ENCODE measurements at places on chromosomes 16 and 17. TPM values are rescaled to one million over a fixed set of nuclear protein-coding genes. Genes with fewer than 3 reads are reported as not detected.
A peak's percentile ranks its signal among the peaks of the same experiment; 100 is the strongest.

DNA sequence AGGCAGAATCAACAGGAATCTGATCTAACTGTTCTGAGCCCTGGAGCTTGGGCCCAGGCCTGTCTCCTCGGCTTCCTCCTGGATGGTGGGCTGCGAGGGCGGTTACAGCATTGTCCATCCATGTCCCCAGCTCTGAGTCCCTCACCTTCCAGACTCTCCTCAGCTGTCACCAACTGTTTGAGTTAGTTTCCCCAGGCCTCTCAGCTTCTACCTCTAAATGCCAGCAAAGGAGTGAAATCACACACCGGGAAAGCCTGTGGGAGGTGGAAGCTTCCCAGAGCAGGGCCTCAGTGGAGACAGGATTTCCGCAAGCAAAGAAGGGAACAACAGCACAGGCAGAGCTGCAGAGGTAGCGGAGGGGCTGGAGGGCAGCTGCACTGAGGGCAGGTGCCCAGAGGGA lies 9.4 kb upstream of the PRPSAP2 start:
- H3K36me3 ChIP-seq, result no peaks in the 10 kb centered on the region
- H3K4me1 ChIP-seq, result no peaks in the 10 kb centered on the region
- no peak overlapping the region for H3K4me3 ChIP-seq
- H3K27me3 ChIP-seq, result no peaks in the 10 kb centered on the region
- DNase-seq, result no peak

- peaks cover 40% of the 10 kb centered on the region for H3K4me1 ChIP-seq
- no peaks in the 10 kb centered on the region for H3K36me3 ChIP-seq
- no peak overlapping the region for H3K4me3 ChIP-seq
- DNase-seq, result no peak
- no peaks in the 10 kb centered on the region for H3K27me3 ChIP-seq
- no peak overlapping the region for H3K27ac ChIP-seq
Observed at GRCh38 chr16:85317704-85318103, 205.4 kb upstream of the CIBAR2 start.

Gene SMCR8
- 11.3 TPM for total RNA-seq

DNA sequence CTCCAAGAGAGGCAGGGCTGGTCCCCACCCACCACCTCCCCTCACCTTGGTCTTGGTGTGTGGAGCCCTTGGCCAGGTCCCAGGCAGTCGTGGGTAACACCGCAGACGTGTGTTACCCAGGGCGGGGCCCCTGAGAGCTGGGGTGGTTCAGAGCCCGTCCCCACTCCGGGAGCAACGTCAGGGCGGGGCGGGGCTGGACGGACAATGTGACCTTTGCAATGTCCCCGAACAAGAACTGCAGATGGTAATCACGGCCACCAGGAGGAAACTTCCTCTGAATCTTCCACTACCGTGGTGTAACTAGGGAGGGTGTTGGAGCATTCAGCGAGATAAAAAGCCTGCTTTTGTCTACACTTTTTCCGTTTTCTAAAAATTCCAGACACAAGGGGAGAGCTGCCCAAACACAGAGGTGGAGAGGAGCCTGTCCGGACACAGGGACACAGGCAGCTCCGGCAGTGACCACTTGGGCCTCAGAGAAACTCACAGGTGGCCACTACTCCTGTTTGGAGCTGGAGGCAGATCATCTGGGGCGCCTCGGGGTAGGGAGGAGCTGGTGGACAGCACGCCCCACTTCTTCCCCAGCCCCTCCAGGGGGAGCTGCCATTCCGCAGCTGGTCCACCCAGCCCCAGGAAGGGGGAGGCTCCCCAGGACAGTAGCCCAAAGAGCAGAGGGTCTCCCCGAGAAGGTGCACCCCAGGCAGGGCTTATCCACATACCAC lies 14.2 kb upstream of the SLC38A10 start:
- peak overlapping the region; percentile 81 for H3K27ac ChIP-seq
- H3K36me3 ChIP-seq, result no peaks in the 10 kb centered on the region
- peak; percentile 93 for DNase-seq
- H3K4me3 ChIP-seq, result peak overlapping the region; percentile 45
- H3K27me3 ChIP-seq, result no peaks in the 10 kb centered on the region

- no peaks in the 10 kb centered on the region for H3K27me3 ChIP-seq
- peaks cover 11% of the 10 kb centered on the region for H3K36me3 ChIP-seq
- no peak overlapping the region for H3K4me3 ChIP-seq
- H3K4me1 ChIP-seq, result peaks cover 56% of the 10 kb centered on the region
- no peak overlapping the region for H3K27ac ChIP-seq
Observed at GRCh38 chr16:3147046-3147756, 12.4 kb downstream of the ZNF213 start.

DNA sequence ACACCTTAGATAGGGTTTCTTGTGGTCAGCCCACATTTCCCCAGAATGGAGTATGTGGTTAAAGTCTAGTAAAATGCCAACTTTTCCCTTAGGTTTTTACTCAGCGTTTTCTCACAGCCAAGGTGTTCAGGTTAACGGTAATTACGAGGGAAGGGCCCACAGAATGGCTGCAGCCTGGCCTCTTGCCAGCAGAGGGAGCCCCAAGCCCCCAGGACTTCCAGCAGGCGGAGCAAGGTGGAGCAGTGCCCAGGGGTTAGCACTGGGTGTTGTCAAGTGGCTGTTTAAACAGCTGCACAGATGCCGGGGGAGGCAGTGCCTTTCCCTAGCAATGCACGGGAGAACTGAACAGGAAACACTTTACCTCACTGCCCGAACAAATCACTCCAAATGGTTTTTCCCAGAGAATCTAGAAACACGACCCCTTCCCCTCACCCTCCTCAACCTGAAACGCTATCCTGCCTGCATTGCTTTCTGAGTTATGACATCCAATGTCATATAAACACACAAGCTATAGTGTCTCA lies 6.6 kb downstream of the PHB1 start:
- DNase-seq, result peak; percentile 68
- no peaks in the 10 kb centered on the region for H3K27me3 ChIP-seq
- H3K4me3 ChIP-seq, result no peak overlapping the region
- H3K4me1 ChIP-seq, result no peaks in the 10 kb centered on the region
- H3K27ac ChIP-seq, result no peak overlapping the region
- peaks cover 100% of the 10 kb centered on the region for H3K36me3 ChIP-seq

DNA sequence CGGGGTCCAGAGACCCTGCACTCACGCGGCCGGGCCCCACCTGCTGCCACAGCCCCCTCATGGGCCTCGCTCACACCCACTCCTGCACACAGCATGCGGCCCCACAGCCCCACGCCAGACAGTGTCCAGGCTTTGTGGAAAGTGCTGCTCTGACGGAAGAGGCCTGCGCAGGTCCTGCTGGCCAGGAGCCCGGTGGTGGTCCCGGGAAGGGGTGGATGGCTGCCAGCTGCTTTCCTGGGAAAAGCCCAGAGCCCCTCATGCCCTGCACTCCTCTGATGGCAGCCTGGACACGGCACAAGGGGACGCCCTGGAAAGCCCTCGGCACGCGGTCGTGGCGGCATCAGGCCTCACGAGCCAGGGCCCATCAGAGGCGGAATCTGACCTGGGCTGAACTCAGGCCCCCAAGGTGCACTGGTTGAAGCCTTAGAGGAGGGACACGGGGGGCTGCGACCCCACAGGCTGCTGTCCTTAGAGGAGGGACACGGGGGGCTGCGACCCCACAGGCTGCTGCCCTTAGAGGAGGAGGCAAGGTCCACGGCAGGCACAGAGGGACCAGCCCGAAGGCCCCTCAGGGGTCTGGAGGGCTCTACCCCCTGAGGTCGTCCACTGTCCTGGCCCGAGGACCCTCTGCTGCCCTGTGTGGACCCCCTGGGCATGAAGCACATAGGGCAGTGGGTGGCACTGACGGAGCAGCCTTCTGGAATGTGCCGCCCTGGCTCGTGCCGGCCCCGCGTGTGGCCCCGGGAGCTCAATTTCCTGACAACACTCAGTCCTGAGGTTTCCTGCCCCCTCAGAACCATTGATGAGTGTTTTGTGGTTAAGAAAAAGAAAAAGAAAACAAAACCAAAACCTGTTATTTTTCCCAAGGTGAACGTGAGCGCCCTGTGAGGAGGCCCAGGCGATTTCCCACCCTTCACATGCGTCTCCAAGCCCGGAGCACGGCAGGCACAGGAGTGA lies 22.1 kb downstream of the SOX8 start:
- H3K27ac ChIP-seq, result no peak overlapping the region
- peaks cover 40% of the 10 kb centered on the region for H3K27me3 ChIP-seq
- DNase-seq, result no peak
- H3K36me3 ChIP-seq, result no peaks in the 10 kb centered on the region
- no peaks in the 10 kb centered on the region for H3K4me1 ChIP-seq

GRCh38 chr17:80779961-80780380 lies 211.7 kb upstream of the CHMP6 start:
- no peaks in the 10 kb centered on the region for H3K36me3 ChIP-seq
- no peaks in the 10 kb centered on the region for H3K27me3 ChIP-seq
